Right atrium auricular region (tissue), 2 donors: ENCODE measurements at places on chromosomes 16 and 17. TPM values are rescaled to one million over a fixed set of nuclear protein-coding genes. Genes with fewer than 3 reads are reported as not detected.

Gene OTOP2
- total RNA-seq: not detected

Gene CSH1
- total RNA-seq: not detected

Gene SLC13A2
- not detected for total RNA-seq

Gene ESRP2
- 1.2 TPM for total RNA-seq

Gene KRTAP2-2
- total RNA-seq: not detected

Gene SPECC1
- 10.3 TPM for total RNA-seq

Gene KRTAP4-5
- not detected for total RNA-seq

Gene C17orf67
- total RNA-seq: 0.51 TPM

Gene CYGB
- 23.0 TPM for total RNA-seq

Gene COX6A2
- total RNA-seq: 515 TPM

Gene SMARCD2
- 51.3 TPM for total RNA-seq

Gene TEKT5
- total RNA-seq: not detected

Gene OMG
- 0.47 TPM for total RNA-seq

Gene CCDC47
- 69.7 TPM for total RNA-seq

Gene SNF8
- total RNA-seq: 67.2 TPM

Gene TEKT1
- total RNA-seq: not detected
